ENCODE measurements at places on chromosomes 11 and 22.

DNA sequence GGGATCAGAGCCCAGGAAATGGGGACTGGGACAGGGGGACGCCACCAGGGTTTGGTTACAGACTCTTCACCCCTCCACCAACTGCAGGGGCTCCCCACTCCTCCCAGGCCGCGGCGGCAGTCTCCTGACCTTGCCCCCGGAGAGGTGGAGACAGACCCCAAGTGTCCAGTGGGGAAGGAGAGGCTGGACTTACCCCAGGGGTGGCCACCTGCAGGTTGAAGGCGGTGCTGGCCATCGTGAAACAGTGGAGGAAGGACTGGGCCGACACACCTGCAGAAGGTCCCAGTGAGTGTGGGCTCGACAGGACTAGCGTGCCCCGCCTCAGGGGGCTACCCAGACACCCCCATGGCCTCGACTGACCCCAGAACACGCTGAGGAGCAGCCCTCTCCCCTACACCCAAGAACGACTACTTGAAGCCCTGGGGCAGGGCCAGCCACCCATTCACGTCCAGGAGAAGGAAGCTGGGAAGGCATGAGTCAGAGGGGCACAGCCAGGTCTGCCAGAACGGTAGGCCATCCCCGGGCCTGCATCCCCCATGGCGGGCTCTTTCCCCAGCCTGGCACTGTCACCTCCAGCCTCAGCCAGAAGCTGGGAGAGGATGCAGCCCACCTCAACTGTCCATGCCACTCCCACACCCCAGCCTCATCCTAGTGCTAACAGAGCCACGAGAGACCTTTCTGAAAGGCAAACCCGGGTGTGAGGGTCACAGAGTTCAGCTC lies 2.3 kb downstream of the GATD1 start:
- no peak for DNase-seq

GRCh38 chr11:47411884-47412746 lies 3.7 kb downstream of the SLC39A13 start:
- peak; percentile 62 for DNase-seq

- no peak for DNase-seq
Observed at GRCh38 chr11:47891886-47892285, 43.7 kb upstream of the NUP160 start.

DNA sequence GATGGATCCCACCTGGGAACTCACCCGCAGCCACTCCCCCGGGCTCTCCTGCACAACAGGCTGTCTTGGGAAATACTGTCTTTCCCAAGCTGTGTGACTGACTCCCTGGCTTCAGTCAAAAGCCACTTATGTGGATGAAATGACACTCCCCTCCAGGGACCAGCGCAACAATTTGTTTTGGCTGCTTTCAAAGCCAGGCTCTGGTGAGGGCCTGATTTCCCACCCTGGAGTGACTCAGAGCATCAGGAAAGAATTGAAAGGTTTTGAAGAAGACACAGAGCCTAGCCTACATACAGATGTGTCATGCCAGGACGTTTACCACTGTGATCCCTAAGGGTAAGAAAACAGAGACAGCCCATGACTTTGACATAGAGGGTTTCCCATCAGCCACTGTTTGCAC lies 550.5 kb downstream of the MIAT start:
- peak; percentile 79 for DNase-seq

DNA sequence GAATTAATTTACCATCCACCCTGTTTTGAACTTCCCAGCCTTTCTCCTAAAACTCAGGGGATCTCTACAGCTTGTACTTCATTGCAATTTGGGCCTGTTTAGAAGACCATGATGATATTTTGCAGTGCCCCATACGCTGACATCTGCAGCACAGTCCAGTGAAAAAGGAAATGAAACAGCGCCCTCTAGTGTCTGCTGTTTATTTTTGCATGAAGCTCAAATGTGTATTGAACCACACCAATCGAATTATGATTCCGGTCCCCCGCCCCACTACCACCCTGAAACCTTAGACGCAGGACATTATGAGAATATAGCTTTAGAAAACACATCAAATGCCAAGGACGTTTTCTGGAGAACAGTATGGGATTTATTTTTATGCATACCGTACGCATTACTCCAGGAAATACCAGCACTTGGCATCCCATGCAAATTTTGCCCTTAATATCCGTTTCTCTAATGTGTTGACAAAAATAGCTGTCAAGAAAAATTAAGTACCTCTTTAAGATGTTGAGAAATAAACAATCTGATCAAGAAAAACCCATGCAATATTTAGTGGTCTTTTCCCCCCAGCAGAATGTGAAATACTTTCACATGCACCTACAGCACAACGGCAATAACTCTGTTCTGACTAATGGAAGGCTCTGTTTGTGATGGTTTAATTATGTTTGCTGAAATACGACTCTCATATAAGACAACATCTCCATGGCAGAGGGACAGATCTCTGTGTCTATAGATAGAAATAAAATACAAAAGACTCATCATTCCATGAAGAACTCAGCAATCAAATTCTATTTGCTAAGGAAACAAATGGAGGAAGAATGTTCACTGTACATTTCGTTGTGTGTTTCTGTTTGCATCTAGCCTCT lies 93.9 kb downstream of the TECTA start:
- DNase-seq: peak; percentile 70

DNA sequence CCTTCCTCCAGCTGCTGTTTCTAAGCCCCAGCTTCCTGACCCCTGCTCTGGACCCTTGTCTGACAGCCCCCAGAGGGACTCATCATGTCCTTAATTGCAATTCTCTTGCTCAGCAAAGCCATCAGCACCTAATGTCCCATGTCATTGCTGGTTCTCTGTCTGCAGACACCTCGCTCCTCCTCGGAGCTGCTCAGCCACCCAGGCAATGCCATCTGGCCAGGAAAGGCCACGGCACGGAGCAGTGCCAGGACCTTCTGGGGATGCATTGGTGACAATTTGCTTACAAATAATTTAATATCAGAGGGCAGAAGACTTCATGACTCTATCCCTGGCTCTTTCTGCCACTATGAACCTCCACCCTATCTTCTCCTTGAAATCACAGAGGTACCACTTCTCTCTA lies 107.0 kb upstream of the THY1 start:
- no peak for DNase-seq

DNA sequence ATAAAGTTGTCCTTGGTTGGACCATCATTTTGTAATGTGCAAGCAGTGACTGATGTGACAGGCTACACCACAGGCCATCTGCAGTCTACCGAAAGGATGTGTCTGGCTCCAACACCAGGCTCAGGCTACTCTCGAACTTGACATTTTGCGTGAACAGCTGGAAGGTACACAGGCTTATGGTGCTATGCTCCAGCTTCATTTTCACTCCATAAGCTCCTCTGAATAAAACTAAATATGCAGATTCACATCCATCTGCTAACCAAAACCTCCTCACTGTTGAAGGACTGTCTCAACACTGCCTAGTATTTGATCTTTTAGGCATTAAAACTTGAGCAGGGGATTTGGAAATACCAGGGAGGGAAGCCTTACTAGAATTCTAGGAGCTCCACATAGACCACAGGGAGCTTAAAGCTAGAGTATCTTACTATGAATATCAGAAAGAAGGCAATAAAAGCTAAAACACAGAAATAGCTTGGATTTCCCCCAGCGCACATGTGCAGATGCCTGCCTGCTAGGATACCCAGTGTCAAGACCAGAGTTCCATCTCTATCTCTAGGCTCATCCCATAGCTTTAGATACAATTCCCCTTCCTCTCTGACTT lies 383.9 kb upstream of the FAT3 start:
- DNase-seq: no peak

GRCh38 chr22:45548991-45549761 lies 46.5 kb downstream of the FBLN1 start:
- peak; percentile 91 for DNase-seq

DNA sequence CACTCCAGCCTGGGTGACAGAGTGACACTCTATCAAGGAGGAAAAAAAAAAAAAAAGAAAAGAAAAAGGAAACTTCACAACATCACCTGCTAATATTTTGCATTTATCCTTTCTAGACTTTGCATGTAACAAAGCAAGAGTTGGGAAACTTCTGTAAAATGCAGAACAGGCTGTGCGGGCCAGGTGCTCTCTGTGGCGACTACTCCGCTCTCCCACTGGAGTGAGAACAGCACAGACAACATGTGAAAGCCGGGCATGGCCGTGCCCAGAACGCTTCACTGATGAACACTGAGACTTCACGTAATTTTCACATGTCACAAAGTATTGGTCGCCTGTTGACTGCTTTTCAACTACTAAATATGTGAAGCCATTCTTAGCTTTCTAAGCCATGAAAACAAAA lies 15.5 kb upstream of the TESMIN start:
- DNase-seq: no peak

- DNase-seq: no peak
Observed at GRCh38 chr22:21626735-21627469, 2.9 kb downstream of the YDJC start.

- DNase-seq: no peak
Observed at GRCh38 chr22:26568207-26568706, 21.7 kb downstream of the TPST2 start.

Data from AG20443 (cell line).